HCT116 (cell line): ENCODE measurements at places on chromosomes 7 and 10.

DNA sequence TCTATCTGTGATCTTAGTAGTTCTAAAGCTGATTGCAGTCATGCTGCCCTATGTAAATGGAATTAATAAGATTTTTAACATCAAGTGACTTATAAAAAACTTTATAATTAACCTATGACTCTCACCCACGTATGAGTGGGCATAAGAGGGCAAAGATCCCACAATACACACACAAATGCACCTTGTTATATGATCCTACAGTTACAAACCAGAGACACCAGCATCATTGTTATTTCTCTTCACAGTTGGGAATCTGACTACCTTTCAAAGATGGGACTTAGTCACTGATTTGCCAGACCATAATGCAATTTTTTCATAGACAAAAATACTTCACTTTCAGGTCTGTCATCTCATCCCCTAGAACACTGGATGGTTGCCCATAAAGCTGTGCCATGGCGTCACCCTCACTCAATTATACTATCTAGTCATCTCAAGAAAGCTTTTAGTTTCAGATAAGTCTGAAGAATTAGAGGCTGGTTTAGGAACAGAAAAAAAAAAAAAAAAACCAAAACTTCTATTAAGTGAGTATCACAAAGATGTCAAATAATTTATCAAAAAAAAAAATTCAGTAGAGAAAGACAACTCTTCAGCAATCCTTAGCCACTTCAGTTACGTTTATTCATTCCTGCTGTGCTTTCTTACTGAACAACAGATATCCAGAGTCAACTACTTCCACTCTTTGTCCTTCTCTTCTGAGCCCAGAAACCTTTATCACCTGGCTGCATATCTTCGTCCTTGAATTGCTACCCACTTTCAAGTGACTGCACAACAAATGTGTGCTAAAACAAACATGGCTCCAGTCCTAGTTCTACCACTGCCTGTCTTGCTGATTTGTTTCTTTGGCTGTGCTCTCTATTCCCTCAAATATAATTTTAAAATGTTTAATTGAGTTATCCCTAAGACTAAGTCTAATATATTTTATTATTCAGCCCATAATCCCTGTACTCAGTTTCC, 175.0 kb upstream of the CHRM2 start:
- DNase-seq: no peak

DNA sequence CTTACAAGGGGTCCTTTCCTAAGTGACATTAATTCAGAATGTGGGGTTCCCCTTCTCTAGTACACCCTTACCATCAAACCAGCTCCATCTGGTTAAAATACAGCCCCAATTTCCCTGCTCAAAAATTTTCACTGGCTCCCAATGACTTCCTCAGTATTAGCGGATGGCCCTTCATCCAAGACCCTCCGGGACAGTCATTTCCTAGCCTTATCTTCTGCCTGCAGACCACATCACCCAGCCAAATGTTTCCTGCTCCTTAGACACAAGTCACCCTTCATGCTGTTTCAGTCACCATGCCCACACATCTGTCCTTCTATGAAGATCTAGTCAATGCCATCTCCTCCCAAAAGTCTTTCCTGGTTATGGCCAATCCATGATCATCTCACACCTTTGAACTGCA, 45.2 kb downstream of the PARD3 start:
- DNase-seq: no peak

- no peak for DNase-seq
These were observed 260.8 kb downstream of the FGFR2 start for GRCh38 chr10:121337427-121337826.

DNA sequence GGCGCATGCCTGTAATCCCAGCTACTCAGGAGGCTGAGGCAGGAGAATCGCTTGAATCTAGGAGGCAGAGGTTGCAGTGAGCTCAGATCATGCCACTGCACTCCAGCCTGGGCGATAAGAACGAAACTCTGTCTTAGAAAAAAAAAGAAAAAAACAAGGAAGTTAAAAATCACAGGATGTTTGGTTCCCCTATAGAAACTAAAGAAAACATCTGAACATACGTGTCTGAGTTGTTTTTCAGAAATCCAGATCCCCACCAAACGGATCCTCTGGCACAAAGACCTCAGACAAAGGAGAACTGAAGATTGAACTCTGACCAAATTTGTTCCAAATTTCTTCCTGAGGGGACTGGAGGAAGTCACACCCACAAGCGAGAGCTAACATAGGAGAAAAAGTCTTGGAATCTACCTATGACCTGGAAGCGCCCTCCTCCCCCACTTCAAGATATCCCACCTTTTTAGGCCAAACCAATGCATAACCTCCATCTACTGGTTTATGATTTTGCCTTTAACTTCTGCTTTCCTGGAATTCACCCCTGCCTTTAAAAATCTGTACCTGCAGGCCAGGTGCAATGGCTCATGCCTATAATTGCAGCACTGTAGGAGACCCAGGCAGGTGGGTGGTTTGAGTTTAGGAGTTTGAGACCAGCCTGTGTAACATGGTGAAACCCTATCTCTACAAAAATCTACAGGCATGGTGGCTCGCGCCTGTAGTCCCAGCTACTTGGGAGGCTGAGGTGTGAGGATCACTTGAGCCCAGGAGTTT, 19.7 kb upstream of the SIRT1 start:
- DNase-seq: no peak

DNA sequence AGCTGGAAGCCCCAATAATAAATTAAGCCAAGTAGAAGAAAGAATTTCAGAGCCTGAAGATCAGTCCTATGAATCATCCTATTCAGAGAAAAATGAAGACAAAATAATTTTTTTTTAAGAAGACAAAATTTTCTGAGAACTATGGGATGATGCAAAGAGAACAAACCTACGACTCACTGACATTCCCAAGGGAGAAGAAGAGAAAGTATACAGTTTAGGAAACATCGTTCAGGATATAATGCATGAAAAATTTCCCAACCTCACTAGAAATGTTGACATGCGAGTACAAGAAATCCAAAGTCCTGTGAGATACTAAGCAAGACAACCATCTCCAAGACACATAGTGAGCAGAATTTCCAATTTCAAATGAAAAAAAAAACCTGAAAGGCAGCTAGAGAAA, 150.5 kb downstream of the THSD7A start:
- no peak for DNase-seq

DNA sequence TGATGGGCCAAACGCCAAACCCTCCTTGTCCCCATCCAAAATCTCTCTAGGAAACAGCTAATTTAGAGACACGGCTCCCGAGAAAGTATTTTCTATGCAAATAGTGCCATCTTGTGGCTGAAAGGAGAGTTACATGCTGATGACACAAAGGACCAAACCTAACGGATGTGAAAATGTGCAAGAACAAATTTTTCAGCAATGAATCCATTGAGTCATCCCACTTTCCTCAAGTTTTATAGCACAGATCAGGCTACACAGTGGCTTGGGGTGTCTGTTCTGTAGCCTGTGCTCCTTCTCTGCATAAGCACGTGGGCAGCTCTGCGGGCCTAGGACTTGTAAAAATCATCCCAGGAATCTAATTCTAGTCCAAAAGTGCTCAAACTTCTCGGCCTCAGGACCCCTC, 154.8 kb upstream of the PRR15 start:
- peak; percentile 34 for DNase-seq

DNA sequence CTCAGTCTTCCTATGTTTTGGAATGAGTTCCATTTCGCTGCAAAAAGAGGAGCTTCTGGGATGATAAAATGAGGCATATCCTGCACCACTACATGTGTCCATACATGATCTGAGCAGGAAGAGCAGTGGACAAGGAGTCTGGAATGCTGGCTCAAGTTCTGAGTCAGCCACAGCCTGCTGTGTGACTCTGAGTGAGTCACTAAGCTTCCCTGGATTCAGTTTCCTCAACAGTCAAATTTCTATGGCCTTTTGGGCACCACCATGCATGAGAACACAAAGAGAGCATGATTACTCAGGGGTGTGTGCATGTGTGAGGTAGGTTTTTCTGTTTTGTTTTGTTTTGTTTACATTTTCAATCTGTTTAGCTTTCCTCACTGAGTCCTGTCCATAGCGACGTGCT, 254.6 kb downstream of the ANKRD30A start:
- no peak for DNase-seq

GRCh38 chr10:99233000-99233688, 2.5 kb downstream of the HPSE2 start:
- no peak for DNase-seq

GRCh38 chr10:76902949-76903348, 734.7 kb downstream of the KCNMA1 start:
- peak; percentile 7 for DNase-seq

DNA sequence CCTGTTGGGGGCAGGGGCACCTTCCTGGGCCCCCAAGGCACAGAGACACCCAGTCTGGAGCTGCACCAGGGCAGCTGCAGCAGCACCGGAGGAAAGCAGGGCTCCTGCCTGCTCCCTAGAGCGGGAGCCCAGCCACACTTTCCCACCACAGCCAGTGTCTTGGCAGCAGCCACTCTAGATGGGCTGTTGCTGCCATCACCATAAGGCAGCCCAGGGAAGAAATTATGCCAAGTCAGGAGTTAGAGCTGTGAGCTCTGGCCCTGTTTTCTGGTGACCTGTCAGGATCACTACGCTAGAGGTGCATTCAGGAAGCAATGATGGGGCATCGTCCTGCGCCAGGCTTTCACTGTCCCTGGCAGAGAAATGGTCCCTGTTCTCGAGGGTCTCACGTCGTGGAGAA, 38.0 kb upstream of the ZNRF2 start:
- no peak for DNase-seq

DNA sequence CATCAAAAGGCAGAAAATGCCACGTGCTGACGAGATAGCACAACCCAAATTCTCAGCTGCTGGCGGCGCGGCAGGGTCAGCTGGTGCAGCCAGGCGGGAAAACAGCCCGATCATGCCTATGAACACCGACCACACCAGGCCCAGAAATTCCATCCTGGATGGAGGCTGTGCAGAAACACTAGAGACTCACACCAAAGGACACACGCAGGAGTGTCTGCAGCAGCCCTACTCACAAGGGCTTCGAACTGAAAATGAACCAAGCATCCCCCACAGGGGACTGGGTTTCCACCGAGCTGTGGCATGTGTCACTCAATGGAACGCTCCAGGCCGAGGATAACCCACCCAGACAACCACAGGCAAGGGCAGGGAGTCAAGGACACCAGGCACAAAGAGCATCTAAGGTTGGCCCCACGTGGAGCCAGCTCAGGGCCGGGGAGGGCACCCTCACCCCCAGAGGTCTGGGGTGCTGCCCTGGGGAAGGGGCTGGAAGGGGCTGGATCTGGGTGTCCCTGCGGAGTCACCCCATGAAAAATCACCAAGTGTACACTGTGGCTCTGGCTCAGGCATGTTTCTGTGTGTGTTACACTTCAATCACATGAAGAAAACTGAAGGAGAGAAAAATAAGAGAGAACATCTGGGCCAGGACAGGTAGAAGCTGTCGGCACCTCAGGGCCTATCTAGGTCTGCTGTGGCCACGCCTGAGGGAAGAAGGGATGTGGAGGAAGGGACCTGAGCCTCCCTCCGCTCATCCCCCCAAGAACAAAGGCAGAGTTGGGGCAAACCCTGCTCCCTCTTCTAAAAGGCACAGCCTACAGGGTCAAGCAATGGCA, 33.0 kb downstream of the RASGEF1A start:
- no peak for DNase-seq

DNA sequence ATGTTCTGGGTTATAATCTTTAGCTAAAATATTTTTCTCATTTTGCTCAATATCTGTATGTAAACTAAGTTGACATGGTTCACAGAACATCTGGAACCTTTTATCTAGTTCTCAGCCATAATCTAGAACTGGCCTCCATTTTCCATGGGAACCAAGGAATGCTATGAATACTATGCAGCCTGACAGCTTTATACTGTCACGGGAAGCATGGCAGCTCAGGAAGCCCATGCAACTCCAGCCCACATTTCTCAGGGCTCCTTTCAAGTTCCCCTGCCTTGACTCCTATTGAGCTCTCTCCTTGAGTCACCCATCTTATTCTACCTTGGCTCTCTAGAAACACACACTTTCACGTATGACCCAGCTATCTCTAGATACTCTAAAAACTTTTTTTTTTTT, 36.6 kb upstream of the PRKAR2B start:
- no peak for DNase-seq

DNA sequence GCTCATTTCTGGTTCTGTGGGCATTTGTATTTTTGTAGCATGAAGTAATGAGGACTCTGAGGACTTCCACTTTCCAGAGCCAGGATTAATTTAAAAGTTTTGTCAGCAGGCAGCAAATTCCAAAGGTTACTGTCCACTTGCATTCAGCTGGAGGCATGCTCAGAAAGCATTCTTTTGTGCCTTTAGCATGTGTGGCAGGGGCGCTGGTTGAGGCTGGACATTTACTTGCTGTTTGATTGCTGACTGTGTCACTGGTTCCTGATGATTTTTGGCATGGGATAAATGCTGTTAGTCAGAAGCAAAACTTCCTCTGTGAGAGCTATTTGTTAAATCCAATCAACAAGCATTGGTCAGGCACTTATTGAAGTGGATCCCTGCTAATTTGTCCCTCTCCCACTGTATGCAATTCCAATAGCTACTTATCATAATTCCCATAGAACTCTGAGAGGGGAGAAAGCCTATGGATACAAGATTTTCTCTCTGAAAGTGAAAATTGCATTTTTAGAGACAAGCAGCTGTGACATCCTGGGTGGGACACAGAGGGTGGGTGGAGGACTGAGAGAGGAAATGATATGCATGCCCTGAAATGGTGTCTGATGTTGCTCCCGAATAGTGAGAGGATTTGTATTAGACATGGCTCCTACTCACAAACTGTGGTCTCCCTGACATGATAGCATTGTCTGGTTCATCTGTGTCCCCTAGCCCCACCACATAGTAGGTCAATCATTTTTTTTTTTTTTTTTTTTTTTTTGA, 161.2 kb upstream of the WDR11 start:
- no peak for DNase-seq

- DNase-seq: no peak
These were observed 46.1 kb upstream of the NFE2L3 start for GRCh38 chr7:26105931-26106330.

GRCh38 chr7:129435414-129435829, 1.2 kb downstream of the STRIP2 start:
- no peak for DNase-seq

GRCh38 chr10:104731192-104731591, 90.1 kb downstream of the SORCS3 start:
- DNase-seq: no peak

GRCh38 chr7:132738254-132738653, 162.0 kb upstream of the PLXNA4 start:
- peak; percentile 6 for DNase-seq

DNA sequence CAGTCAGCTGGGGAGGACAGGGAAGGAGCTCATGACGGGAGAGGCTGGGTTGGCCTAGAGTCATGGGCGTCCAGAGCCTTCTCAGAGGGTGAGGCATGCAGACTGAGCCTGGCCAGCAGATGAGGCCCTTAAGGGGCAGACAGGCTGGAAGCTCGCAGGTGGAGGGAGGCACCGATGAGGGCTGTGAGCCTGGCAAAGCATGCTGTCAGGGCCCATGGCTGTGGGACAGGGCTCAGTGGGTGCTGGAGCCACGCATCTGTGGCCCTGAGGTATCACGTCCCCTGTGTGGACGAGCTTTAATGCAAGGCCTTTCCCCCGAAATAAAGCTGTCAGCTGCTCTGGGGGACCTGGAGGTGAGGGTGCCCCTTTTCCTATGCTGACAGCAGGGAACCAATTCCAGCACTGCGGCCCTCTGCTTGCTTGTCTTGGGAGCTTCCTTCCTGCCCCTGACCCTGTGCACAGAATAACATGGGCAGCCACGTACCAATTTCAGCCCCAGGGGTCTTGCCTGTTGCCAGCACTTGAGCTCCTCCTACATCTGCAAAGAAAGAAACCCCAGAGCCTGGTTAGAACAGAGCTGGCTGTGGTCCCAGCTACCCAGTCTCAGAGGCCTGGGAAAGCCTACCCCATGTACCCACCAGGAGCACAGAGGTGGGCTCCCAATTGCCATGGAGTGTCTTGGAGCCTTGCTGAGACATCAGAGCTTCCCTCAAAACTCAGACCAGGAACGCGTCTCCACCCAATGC, 20.6 kb downstream of the TMEM273 start:
- no peak for DNase-seq
